ENCODE measurements at places on chromosomes 7 and 10.

GRCh38 chr10:35059481-35059880, 30.7 kb downstream of the CUL2 start:
- no peak for DNase-seq

GRCh38 chr7:131603932-131604331, 47.5 kb upstream of the PODXL start:
- no peak for DNase-seq

GRCh38 chr10:91307489-91307888, 87.0 kb downstream of the PCGF5 start:
- DNase-seq = no peak

DNA sequence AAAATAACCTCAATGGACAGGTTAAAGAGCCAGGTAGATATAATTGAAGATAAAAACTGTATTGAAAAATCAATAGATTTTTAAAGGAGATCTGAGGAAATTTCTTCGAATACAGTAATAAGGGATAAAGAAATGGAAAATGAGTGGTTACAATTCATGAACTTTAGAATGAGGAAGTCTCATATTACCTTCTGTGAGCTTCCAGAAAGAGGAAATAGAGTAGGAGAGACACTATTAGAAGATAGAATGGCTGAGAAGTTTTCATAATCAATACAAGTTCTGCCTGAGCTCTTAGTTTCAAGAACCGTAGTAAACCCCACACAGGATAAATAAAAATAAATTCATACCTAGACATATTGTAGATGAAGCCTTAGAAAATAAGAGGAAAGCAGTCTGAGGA, 11.5 kb downstream of the SDK1 start:
- DNase-seq = no peak

Measured in AG20443 (cell line).